ENCODE measurements at places on chromosomes 4 and X. TPM values are rescaled to one million over a fixed set of nuclear protein-coding genes. Genes with fewer than 3 reads are reported as not detected.

DNA sequence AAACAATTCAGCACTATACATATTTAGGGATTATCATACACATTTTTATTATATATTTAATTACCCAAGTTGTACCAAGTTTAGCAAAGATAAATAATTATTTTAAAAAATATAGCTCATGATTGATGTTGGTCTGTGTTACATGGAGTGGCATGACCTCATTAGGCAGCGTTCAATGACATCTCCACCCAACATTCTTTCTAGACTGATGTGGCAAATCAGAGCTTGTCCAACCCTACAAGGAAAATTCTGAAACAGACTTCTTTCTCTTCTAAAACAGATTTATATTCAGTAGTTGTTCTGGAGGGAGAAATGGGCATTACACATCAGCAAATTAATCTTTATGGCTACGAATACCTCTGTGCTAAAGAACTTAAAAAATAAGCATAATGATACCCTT, 189.7 kb downstream of the PDGFC start:
- peak; percentile 26 for DNase-seq

DNA sequence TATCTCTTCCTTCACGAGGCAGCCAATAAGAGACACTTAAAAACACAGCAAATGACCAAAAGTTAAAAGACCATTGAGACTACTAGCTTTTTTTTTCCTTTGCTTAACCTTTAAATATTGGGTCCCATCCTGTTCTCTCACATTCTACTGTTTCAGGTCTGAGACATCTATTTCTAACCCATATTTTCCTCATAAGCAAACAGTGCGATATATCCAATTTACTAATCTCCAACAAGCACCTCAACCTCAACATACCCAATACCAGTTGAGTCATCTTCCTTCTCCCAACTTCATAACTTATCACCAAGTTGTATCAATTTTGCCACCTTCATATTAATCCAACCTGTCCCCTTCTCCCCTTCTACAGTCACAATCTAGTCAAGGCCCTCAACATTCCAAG, 7.0 kb downstream of the AWAT1 start:
- DNase-seq: no peak

DNA sequence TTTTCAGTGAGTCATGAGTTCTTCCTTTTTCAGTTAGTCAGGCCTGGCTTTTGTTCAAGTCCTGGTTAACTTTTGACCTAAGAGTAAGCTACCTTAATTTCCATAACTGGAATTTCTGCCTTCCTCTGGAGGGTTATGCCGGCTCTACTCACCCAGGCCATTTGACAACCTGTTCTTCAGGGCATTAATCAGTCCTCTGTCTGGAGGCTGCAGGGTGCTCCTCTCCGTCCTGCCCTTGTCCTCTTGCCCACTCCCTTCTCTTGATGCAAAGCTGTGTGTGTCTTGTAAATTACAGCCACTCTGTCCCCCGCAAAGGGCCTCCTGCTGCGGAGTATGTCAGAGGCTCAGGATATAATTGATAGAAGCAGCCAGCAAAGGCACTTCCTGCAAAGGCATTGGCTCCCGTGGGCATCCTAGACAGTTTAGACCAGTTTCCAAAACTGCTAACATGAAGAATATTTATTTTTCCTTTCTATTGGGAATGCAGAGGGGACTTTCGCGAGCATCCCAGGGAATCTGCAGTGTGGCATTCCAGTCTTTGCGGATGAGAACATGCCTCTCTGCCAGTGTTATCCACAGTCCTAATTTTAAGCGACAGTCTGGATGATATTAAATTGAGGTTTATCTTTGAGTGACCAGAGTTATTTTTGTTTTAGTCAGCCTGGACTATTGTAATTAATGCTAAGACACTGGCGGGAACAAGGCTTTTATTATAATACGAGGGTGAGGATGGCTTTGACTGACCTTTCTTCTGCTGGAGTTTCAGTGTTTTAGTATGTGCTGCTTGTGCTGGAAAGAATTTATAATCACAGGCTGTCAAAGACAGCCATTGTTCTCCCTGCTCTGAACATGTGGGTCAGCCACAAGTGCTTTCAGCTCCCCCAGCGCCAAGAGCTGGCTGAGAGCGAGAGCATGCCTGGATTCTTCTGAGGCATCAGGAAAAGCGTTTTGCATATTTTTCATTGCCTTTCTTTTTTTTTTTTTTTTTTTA, 74.2 kb downstream of the LIMCH1 start:
- peak; percentile 14 for DNase-seq

DNA sequence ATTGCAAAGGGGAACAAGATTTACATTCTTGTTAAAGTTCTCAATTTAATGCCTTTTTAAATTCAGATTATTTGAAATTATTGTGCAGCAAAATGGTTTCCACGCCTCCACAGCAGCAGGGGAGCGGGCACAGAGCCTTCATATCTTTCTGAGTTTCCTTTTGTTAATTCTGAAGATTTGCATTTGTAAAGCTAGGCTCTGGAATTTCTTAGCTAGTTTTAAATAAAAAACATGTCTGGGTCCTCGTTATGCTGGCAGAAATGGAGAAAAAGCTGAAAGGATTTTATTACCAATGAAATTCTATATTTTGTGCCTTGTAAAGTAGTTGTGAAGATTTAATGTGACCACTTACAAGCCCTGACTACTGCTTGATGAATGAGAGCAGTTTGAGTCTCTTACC, 40.8 kb upstream of the MAGED1 start:
- no peak for DNase-seq

- DNase-seq: no peak
Measured at GRCh38 chr4:151629097-151629783, 131.6 kb downstream of the GATB start.

The PITX2 gene
- total RNA-seq: 4.5 TPM

The TMSB15B gene
- total RNA-seq: 44.0 TPM

The CT45A10 gene
- total RNA-seq: not detected

The UNC5C gene
- total RNA-seq: not detected

Measured in MG63 (cell line).